ENCODE measurements at places on chromosomes 7 and 10. TPM values are rescaled to one million over a fixed set of nuclear protein-coding genes. Genes with fewer than 3 reads are reported as not detected.

CYP26C1 gene
- total RNA-seq: 0.77 TPM

C10orf53 gene
- total RNA-seq: not detected

GHRHR gene
- total RNA-seq: not detected

WNT16 gene
- total RNA-seq: not detected

CALY gene
- total RNA-seq: not detected

AKR1D1 gene
- not detected for total RNA-seq

IL6 gene
- 0.39 TPM for total RNA-seq

Measured in dermis microvascular lymphatic vessel endothelial cell (primary cell).